ENCODE measurements at places on chromosomes 2 and 18. TPM values are rescaled to one million over a fixed set of nuclear protein-coding genes. Genes with fewer than 3 reads are reported as not detected.

DNA sequence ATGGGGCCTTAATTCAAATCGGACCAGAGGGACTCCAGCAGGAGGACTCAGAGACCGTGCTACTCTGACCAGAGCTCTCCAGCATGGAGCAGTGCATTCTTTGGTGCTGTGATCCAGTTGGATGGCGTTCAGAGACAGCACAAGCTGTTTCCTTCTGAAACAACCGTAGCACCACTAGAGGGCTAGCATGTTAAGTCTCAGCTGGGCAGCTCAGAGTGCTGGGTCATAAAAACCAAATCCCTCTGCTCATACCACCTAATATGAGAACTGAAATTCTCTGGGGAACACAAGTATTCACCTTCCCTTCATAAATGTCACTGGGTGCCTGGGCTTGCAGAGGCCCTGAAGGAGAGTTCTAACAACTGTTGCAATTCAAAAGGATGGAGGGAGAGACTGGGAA is 97.7 kb upstream of the TFCP2L1 start:
- H3K36me3 ChIP-seq, result peaks cover 71% of the 10 kb centered on the region
- DNase-seq, result no peak
- H3K27ac ChIP-seq, result no peak overlapping the region

- H3K27me3 ChIP-seq, result peaks cover 60% of the 10 kb centered on the region
- H3K4me1 ChIP-seq, result no peaks in the 10 kb centered on the region
- DNase-seq, result no peak
- H3K4me3 ChIP-seq, result no peak overlapping the region
- no peak overlapping the region for H3K27ac ChIP-seq
Observed at GRCh38 chr2:72926368-72926767, 9.0 kb downstream of the EMX1 start.

DNA sequence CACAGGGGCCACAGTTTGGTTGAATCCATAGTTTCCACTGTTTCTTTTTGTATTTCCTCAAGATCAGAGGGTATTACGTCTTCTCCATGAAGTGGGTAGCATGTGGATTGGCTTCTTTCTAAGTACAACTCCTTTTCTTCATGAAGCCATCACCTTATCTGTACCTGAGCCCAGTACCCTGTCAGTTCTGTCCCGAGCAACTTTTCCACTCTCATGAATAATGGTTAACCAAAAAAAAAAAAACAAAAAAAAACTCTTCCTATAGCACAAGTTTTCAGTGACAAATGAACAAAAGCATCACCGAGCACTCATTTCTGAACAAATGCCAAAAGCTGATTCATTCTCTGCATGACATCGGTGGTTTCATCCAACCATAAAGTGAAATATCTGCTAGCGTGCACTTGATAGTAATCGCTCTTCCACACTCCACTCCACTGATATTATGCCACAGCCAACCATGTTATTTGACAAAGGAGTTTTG is 53.0 kb upstream of the CCDC150 start:
- H3K27ac ChIP-seq, result no peak overlapping the region
- no peaks in the 10 kb centered on the region for H3K36me3 ChIP-seq
- H3K4me1 ChIP-seq, result no peaks in the 10 kb centered on the region
- H3K27me3 ChIP-seq, result no peaks in the 10 kb centered on the region

DNA sequence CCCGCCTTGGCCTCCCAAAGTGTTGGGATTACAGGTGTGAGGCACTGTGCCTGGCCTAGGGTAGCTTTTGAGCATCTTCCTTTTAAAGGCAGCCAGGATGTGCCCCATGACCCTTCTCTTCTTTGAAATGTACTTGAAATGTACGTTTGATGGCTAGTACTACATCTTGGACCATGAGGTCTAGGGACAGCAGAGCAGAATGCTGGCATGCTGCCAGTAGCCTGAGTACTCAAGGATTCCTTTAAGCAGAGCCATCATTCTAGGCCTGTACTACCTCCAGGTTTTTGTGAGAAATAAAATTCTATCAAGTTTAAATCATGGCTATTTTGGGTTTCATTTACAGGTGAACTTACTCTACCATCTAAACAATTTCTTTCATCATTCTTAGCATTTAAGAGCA is 2.9 kb upstream of the EML6 start:
- no peak for DNase-seq
- H3K27ac ChIP-seq, result no peak overlapping the region
- peaks cover 15% of the 10 kb centered on the region for H3K4me1 ChIP-seq
- H3K36me3 ChIP-seq, result no peaks in the 10 kb centered on the region

DNA sequence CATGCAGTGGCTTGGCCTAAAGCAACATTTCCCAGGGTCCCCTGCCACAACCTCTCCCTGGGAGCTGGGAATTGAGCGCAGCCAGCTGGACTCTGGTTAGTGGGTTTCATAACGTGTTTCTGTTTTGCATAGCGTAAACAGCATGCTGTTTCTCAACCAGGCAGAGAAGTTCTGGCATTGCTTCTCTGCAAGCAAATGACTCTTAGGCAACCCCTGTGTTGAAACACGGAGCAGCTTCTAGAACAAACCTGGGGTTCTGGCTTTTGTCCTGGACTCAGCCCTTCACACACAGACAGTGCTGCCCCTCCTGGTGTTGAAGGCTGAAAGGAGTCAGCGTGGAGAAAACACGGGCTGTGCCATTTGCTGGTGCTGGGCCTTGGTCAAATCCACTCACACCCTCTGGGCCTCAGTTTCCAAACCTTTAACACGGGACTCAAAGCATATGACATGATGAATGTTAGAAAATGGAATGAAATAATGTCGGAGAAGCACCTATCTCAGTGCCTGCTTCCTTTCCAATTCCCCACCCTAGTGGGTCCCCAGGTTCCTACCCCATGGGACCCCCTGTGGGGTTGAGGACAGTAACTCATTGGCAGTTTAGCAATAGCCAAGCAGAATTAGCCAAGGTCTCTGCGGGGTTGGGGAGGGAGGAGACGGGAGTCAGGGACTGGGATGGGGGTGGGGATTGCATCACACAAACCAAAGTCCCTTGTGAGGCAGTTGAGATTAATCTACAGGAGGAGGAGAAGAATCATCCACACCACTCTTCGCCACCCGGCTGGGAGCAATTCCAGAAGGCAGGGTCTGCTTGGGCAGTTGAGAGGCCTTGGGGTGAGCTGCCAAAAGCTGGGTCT is 30.2 kb upstream of the IL1R2 start:
- H3K4me3 ChIP-seq, result no peak overlapping the region
- no peaks in the 10 kb centered on the region for H3K4me1 ChIP-seq
- H3K36me3 ChIP-seq, result no peaks in the 10 kb centered on the region
- no peak overlapping the region for H3K27ac ChIP-seq
- no peak for DNase-seq

GRCh38 chr2:101125808-101126207 is 25.4 kb downstream of the TBC1D8 start:
- H3K4me1 ChIP-seq, result no peaks in the 10 kb centered on the region
- no peak for DNase-seq
- peaks cover 50% of the 10 kb centered on the region for H3K27me3 ChIP-seq
- H3K27ac ChIP-seq, result no peak overlapping the region

MAPK4 gene
- total RNA-seq, result not detected

Measured in K562 (cell line).